Ovary (tissue), 10 donors: ENCODE measurements at places on chromosomes 6 and 20.

DNA sequence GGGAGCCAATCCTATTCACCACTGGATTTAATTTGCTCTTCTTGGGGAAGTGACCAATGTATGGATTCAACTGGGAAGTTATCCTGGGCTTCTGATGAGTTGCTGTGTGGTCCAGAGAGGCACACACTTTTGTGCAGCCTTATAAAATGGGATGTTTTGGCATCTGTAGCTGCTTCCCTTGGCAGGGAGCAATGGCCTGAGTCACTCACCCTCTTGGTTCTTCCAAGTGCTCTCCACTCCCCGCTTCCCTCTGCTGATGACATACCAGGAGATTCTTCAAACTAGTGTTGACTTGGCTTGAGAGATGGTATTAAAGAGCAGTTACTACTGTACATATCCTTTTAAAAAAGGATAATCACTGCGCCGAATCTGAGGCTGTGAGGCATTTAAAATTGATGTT is 105.8 kb downstream of the JARID2 start:
- peak; percentile 37 for DNase-seq

DNA sequence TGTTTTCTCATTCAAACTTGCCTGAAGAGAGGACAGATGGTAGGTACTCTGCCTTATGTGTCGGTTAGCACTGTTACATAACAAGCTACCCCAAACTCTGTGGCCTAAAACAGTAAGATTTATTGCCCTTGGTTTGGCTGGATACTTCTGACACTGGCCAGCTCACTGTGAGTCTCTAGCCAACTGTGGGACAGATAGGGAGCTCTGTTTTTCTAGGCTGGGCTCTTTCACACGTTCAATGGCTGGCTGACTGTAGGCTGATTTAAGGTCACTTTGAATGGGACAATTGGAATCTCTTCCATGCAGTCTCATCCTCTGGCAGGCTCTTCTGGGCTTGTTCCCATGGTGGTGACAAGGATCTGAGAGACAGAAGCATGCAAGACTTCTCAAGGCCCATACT is 39.4 kb upstream of the JAG1 start:
- DNase-seq: no peak

GRCh38 chr20:4067600-4068261 is 52.4 kb upstream of the RNF24 start:
- no peak for DNase-seq

GRCh38 chr6:126195625-126196236 is 144.2 kb upstream of the CENPW start:
- DNase-seq: no peak

DNA sequence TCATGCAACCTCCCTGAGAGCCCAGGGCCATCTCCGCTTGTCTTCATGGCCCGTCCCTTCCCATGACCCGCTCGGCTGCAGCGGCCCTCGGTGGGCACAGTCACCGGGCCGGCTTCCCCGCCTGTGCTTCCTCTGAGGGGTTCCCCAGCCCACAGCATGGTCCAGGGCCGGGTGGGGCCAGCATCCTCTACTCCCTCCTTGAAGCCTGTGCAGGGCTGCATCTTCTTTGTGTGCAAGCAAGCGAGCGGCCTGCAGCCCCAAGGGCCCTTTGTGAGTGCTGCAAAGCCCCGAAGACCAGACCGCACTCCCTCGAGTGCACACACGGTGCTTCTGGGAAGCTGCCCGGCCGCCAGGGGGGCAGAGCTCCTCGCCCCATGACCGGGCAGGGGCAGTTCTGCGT is 265.8 kb downstream of the TAF4 start:
- DNase-seq: no peak

DNA sequence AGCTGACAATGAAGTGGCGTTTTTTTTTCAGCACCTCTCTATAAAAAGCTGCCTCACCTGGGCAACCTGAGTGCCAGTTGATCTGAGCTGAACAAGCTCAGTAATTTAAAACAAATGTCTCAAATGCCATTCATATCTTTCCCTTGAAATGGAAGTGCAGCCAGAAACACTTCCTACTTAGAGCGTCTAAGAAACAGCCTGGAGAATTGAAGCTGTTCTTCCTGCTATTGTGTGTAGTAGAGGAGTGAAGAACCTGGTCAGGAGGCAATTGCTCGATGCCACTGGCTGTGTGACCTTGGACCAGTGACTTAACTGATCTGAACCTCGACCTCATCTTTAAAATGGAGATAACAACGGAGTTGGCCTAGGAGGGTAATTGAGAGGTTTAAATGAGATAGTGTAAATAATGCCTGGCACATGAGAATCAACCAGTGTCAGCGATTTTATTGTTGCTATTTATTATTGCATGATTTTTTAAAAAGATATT is 95.4 kb upstream of the FOXQ1 start:
- no peak for DNase-seq

GRCh38 chr20:44291754-44292153 is 19.2 kb downstream of the FITM2 start:
- DNase-seq: no peak

- DNase-seq: peak; percentile 47
These were observed 41.8 kb downstream of the RBM38 start for GRCh38 chr20:57432862-57433491.

DNA sequence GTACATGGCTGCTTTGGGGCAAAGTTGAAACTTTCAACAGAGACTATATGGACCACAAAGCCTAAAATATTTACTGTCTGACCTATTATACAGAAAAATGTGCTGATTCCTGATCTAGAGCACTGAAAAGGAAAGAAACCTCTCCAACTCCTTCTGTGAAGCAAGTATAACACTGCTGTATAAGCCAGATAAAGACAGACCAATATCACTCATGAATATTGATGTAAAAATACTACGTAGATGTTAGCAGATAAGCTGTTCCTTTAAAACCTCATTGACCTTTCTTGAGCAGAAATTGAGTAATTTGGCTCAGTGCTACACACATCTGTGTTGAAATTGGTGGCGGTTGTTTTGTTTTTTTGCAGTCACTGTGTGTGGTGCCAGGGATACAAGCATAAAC is 69.9 kb upstream of the HDAC2 start:
- no peak for DNase-seq

DNA sequence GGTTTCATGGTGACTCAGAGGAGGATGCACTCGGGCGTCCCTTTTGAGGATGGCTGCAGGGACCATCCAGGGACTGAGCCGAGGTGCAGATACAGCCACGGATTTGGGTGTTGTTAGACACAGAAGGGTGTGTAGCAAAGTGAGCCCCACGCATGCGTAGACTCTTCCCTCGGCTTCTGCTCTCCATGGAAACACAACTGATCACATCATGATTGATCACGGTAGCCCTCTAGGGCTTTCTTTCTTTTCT is 606 bp upstream of the ULBP1 start:
- no peak for DNase-seq

DNA sequence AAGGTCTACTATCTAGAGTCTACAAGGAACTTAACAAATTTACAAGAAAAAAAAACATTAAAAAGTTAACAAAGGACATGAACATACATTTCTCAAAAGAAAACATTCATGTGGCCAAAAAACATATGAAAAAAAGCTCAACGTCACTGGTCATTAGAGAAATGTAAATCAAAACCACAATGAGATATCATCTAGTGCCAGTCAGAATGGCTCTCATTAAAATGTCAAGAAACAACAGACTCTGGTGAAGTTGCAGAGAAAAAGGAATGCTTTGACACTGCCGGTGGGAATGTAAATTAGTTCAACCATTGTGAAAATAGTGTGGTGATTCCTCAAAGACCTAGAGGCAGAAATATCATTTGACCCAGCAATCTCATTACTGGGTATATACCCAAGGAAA is 48.3 kb downstream of the OGFRL1 start:
- no peak for DNase-seq
